CD4-positive, alpha-beta T cell treated with Interleukin-2 at 100 ng/mL for 4 hours (primary cell): ENCODE measurements at places on chromosomes 1 and 21.
A peak's percentile ranks its signal among the peaks of the same experiment; 100 is the strongest.

GRCh38 chr1:43438576-43438952, 15.2 kb downstream of the HYI start:
- no peak for DNase-seq

- no peak for DNase-seq
Measured at GRCh38 chr21:46110499-46111192, 12.7 kb downstream of the COL6A2 start.

GRCh38 chr1:185033686-185034085, 11.7 kb upstream of the RNF2 start:
- DNase-seq, result no peak

DNA sequence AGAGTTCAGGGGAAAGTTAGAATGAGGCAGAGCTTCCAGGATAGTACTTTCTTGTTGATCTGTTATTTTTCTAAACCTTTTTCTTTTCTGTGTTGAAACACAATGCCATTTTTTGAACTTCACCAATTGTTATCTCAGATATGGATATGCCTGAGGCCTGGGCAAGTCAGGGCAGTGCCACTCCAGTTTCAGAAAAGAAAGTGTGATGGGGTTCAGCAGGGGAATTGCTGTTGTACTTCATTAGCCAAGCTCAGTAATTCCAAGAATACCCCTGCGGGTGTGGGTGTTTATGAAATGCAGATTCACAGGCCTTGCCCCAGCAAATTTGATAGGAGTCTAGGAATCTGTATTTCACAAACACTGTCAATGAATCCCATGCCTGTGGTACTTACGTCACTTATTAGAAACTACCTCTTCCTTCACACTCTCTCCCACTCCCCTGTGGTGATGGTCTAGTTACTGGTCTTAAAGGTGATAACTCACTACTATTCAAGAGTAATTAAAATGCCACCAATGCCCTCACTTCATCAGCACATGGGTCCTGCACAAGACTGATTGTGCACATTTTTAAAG, 142.3 kb downstream of the PBX1 start:
- DNase-seq, result no peak

DNA sequence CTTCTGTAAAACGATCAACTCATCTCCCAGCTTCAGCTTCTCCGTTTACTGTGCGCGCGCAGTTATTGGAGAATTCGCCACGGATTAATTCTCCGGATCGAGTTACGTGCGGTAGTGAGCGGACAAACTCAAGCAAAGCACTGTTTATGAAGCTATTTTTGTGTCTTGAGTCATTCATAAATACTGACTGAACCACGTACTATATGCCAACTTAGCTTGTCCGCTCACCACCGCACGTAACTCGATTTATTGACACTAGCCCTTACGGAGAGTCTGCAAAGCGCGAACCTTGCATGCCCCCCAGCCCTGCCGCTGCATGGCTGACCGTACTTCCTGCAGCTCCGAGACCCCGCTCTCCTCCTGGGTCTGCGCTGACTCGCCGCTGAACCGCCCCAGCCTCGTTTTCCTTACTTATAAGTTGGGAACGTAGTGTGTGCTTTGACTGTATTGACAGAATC, 773 bp downstream of the CHD1L start:
- DNase-seq, result no peak

- no peak for DNase-seq
Measured at GRCh38 chr21:36694593-36695282, 4.2 kb upstream of the SIM2 start.

DNA sequence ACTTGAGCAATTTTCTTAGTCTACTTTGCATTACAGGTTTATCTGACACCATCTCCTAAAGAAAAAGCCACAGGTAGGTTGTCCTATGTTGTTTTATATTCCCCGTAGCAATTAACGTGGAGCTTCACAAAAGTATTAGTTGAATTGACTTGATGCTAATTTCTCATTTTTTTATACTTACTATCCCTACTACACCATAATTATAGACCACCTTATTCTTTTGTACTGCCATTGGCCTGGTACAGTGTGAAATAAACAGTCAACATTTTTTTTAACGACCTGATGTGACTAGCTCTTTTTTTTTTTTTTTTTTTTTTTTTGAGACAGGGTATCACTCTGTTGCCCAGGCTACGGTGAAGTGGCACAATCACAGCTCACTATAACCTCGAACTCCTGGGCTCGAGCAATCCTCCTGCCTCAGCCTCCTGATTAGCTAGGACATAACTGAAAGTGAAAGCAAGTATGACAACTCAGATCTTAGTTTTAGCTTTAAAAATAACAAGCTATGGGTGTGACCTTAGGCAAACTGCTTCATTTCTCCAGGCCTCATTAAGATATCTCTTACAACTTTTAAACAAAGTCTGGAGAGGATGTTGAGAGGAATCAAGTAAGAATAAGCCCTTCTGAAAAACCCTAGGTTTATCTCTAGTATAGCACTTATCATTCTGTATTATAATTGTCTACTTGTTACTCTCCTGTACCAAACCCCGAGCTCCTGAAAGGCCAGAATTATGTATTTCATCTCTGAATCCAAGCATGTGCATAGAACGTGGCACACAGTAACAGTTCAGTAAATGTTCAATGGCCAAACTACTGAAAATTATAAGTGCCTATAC, 49.5 kb downstream of the LUZP1 start:
- peak; percentile 76 for DNase-seq

GRCh38 chr1:15983275-15983674, 7.4 kb upstream of the ZBTB17 start:
- DNase-seq, result no peak

DNA sequence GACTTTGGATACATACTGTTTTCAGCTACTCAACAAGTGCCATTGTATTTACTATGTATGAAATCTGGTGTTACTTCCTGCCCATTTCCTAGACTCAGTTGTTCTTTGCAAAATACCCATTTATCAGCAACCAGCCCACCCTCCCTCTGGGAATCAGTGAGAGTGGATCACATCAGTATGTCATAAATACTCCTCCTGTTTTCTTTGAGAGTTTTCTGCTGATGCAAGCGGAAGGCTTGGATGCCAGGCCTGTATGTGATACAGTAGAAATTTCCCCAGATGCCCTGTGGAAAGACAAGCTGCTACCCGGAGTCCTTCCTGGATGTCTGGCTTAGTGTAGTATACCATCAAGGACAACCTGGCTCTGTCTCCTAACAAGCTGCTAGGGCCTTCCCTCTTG, 2.4 kb upstream of the PTPRC start:
- no peak for DNase-seq

DNA sequence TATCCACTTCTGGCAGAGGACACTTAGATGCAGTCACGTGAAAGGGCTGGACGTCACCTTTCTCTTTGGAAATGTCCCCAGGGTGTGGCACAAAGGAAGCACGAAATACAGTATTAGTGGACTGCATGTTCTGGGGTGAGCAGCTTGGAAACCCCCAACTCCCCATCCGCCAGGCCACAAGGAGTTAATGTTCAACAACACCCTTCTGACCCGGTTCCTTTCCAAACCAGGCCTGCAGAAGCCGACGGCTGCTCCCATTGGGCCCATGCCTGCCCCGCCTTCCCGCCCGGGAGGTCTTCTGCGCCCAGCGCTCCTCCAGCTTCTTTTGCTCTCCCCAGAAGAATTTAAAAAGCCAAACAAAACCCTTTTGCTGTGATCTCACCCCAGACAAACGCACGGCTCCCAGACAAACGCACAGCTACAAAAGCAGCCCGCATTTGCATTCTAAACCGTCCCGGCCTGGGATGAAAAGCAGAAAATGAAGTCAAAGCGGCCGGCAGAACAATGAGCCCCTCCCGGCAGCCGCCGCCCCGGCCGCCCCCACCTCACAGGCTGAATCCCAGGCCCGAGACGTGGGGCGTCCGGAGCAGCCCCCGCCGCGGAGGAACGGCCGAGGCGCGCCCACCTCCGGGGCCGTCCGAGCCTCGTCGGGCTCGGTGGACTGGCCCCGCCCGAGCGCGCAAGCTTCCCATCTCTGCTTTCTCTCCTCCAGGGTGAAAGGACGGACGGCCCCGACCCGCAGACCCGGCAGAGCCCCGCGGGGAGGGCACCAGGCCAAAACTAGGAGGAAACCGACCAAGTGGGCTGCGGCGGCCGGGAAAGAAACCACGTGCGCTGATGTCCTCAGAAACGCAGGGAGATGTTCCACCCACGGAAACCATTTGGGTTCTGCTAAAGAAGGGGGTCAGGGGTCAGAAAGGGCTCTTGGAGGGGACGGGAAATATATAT, 101.9 kb downstream of the PLPP3 start:
- no peak for DNase-seq

DNA sequence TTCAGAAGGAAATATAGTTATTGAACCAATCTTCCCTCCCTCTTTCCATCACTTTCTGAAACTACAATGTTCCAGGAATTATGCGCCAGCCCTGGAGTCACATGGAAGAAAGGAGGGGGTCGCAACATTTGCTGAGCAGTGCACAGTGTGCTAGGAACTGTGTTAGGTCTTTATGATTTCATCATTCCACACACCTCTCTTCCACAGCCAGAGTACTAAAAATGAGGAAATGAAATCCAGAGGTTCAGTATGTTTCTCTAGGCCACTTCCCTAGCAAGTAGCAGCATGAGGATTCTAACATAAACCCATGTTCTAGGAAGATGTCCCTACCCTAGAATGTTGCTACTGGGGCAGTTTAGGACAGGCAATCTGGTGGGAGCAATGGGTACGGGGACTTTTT, 158.1 kb downstream of the SLC45A1 start:
- DNase-seq, result no peak

GRCh38 chr1:243818978-243819377, 31.1 kb downstream of the AKT3 start:
- DNase-seq, result no peak

- DNase-seq, result no peak
Measured at GRCh38 chr1:93239863-93240262, 59.3 kb downstream of the CCDC18 start.

DNA sequence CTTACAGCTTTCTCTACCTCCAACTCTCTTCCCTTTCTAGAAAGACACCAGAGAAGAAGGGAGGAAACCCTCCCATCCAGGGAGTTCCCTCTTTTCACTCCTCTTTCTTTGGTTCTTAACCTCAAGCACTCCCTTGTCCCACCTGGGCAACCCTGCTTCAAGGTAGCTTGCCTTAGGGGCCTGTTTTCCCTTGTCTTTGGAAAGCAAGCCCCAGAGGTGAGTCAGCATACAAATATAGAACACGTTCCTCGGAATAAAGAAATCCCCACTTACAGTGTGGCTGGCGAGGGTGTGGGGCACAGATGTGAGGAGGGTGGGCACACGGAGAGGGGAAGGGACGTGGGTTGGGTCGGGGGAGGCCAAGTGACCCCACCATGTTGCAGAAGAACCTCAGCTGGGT, 26.1 kb upstream of the KCNE2 start:
- no peak for DNase-seq

GRCh38 chr1:223331929-223332328, 32.0 kb downstream of the SUSD4 start:
- no peak for DNase-seq

DNA sequence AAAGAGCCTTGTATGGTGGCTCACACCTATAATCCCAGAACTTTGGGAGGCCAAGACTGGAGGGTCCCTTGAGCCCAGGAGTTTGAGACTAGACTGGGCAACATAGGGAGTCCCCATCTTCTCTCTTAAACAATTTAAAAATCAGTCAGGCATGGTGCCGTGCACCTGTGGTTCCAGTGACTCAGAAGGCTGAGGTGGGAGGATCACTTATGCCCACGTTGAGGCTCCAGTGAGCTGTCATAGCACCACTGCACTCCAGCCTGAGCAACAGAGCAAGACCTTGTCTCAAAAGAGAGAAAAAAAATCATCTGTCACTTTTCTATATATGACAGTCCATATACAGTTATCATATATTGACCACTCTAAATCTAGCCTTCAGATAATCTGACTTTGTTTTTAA, 658.3 kb downstream of the LTN1 start:
- DNase-seq, result no peak

- DNase-seq, result no peak
Measured at GRCh38 chr1:203520315-203520714, 26.4 kb downstream of the OPTC start.

DNA sequence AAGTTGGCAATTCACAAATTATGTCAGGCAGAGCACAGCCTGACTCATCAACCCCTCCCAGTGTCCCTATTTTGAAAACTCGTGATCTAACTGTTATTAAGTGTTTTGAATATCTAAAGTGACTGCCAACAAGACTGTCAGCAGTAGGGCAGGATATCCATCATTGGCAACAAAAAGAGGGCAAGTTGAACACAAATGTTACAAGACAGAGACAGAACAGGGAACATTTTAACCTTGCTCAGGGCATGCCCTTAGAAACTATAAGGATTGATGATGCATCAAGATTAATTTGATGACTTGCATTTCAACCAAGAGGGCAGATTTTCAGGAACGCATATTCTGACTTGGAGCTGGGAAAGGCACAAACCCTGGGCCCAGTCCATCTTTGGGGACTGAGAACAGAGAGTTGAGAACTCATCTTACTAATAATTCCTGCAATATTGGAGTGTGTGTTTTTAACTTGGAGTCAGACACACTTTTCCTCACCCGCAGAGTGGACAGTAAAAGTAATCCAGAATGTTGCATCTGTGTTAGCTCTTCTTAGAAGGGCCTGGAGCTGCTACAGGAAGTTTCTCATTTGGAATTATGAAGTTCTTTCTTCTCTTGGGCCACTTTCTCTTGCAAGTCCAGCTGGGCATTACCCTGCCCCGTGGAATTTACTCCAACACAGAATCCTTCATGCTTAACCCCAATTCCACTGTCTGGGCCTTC, 317.2 kb downstream of the LTN1 start:
- no peak for DNase-seq

DNA sequence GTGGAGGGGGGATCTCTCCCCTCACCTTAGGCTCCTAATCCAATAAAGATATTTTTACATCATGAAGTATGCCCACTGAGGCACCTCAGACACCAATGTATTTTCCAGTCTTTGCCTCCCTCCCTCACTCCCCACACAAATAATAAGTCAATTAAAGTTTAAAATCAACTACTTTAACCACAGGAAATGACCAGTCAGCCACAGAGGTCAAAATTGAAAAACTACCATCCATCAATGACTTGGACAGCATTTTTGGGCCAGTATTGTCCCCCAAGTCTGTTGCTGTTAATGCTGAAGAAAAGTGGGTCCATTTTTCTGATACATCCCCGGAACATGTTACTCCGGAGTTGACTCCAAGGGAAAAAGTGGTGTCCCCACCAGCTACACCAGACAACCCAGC, 70.6 kb upstream of the DYNLT5 start:
- DNase-seq, result no peak

GRCh38 chr21:23398726-23399125, 2208.6 kb downstream of the MRPL39 start:
- no peak for DNase-seq

GRCh38 chr21:16193496-16194094, 463.8 kb downstream of the USP25 start:
- no peak for DNase-seq
